ENCODE measurements at places on chromosomes 1 and 21.
A peak's percentile ranks its signal among the peaks of the same experiment; 100 is the strongest.

DNA sequence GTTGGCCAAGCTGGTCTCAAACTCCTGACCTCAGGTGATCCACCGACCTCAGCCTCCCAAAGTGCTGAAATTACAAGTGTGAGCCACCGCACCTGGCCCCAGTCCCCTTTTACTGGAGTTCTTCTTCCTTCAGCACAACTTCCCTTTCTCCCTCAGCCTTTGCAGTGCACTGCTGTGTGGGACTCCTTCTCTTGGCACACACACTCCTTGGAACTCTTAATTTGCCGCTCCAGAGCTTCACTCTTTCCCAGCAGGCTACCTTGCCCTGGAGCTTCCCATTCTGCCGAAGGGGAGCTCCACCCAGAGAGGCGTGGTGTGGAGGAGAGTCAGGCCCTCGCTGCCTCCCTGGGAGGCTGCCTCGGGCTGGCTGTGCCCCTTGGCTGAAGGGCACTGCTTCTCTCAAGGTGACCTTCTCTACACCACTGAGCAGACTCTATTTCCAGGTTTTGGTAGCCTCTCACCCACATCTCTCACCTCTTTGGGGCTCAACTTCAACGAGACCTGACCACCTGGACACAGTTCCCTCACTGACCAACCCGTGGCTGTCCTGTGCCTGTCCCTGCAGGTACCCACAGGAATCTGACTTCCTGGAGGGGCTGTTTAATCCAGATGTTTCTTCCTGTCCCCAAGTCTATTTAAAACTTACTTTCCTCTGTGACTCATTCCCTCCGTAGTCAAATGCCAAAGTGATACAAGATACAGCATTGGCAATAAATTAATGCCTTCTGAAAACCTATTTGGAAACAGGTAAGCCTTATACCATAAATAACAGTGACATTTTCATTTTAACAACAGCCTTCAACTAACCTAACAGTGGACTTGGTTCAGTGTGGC, 227.3 kb upstream of the KIAA0040 start:
- no peak for DNase-seq

DNA sequence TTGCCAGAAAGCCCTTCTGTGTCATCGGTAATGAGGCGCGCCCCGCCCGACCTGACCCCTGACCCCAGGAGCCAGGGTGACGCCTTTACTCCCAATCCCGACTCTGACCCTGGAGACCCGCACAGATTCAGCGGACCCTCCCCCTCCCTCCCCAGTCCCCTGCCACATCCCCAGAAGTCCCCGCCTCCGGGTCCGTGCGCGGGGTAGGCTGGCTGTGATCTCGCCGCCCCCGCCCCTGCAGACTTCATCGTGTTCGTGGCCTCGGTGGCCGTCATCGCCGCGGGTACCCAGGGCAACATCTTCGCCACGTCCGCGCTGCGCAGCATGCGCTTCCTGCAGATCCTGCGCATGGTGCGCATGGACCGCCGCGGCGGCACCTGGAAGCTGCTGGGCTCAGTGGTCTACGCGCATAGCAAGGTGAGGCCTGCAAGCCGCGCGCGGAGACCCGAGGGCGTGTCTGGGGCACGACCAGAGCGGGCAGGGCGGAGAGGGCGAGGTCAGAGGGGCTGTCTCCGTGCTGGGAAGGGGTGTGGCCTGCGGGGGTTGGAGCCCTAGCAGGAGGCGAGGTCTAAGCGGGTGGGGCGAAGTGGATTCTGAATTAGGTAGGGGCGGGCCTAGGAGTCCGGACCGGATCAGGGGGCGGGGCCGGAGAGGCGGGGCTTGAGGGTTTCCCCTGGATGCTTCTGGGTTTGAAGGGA, 34.8 kb downstream of the KCNQ4 start:
- DNase-seq = no peak

DNA sequence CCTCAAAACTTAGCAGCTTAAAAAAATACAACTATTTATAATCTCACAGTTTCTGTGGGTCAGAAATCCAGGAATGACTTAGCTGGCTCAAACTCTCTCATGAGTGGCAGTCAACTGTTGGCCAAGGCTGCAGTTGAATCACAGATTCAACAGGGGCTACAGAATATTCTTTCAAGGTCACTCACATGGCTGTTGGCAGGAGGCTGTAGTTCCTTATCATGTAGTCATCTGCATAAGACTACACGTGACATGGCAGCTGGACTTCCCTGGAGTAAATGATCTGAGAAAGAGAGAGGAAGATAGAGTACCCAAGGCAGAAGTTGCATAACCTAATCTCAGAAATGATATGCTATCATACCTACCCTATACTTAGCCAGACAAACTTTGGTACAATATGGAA, 75.2 kb upstream of the TSPAN2 start:
- peak; percentile 42 for DNase-seq

DNA sequence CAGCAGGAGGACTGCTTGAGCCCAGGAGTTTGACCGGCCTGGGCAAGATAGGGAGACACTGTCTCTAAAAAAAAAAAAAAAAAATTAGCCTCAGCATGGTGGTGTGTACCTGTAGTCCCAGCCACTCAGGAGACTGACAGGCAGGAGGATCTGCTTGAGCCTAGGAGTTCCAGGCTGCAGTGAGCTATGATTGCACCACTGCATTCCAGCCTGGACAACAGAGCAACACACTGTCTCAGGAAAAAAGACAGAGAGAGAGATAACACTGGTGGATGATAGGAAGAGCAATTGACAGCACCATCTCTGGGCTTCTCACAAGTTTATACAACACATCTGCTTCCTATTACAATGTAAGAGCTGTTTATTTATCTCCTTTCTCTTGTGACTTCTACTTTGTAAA, 2.4 kb upstream of the RNU11 start:
- DNase-seq = no peak

DNA sequence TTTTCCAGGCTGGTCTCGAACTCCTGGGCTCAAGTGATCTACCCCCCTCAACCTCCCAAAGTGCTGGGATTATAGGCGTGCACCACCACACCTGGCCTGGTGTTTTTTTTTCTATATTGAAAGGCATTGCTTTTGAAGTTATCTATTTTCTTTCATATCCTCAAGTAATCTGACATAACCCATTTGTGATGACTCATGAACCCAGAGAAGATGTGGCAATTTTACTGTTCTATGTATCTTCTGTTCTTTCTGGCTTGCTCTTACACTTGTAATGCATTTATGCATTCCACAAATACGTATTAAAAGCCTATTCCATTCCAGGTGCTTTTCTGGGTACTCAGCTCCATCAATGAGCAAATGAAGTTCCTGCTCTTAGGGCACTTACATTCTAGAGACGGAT, 29.9 kb upstream of the ERRFI1 start:
- DNase-seq = peak; percentile 83

DNA sequence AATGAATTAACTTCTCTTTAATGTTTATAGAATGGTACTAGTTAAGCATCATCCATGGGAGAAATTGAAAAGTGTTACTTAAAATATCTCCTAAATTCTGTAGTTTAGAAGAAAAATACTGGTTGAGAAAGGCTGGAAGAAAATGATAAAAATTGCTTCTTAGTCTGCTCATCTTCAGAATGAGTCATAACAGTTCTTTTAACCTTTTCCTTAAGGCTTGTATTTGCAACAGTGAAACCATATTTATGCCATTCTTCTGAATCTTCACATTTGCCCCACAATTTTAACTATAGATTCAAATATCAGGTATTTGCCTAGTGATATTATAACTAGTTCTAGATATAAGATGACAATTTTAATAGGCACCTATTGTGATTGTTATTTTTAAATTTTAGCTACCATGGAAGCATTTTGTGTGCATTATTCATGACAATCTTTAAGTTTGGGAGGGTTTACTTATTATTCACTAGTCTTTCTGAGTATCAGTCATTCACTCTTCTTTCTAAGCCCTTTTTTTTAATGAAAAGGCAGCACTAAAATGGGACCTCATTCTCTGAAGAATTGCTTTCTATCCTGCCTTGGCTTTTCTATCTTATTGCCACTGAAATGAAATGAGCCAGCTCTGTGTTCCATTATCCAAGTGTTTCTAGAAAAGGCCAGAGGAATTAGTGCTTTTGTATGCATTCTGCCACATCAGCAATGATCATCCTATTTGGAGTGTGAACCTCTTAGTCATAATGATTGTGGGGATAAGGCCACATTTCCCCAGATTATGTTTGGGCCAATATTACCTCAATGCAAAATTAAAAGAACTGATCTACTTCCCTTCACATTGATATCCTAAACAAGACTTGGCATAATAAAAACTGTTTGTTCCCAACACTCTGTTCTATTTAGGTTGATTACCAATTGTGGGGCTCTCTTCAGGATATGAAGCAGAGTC, 58.4 kb downstream of the SAMSN1 start:
- DNase-seq = no peak
